ENCODE measurements at places on chromosomes 4 and X. TPM values are rescaled to one million over a fixed set of nuclear protein-coding genes. Genes with fewer than 3 reads are reported as not detected.

DNA sequence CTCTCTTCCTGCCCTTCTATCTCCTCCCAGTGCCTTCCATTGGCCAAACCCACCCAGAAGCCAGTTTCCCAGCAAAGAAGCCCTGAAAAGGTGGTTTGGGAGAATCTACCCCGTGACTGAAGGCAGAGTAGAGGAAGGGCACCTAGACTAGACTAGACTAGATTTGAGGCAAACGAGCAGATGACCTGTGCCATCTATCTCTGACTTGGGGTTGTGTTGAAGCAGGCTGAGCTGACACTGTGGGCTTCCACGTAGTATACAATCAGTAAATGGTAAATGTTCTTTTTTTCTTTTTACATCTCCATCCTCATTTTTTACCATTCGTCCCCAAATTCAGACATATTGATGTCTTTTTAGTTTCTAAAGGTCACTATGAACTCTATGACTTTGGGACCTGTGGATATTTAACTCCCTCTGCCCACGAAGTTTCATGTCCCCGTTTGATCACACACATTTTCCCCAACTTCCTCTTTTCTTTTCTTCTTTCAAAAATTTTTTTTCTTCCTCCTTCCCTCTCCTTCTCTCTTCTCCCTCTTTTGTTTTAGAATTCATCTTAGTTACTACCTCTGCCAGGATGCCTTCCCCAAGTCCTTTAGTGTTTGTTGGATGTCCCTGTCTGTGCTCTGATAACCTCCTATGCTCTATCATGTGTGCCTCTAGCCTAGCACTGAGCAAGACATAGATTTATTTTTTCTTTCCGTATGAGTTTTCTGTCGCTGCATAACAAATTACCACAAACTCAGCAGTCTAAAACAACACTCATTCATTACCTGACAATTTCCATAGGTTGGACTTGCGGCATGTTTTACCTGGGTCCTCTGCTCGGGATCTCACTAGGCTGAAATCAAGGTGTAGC is 6.2 kb upstream of the AFF1 start:
- no peaks in the 10 kb centered on the region for H3K36me3 ChIP-seq
- H3K4me1 ChIP-seq, result peaks cover 45% of the 10 kb centered on the region
- H3K4me3 ChIP-seq, result no peak overlapping the region
- DNase-seq, result no peak

GRCh38 chr4:48017108-48017571 is 568 bp downstream of the NIPAL1 start:
- H3K4me3 ChIP-seq, result peak overlapping the region; percentile 70
- H3K4me1 ChIP-seq, result peaks cover 11% of the 10 kb centered on the region
- peak overlapping the region; percentile 63 for H3K27ac ChIP-seq
- no peaks in the 10 kb centered on the region for H3K36me3 ChIP-seq
- no peaks in the 10 kb centered on the region for H3K27me3 ChIP-seq
- peak; percentile 51 for DNase-seq

DNA sequence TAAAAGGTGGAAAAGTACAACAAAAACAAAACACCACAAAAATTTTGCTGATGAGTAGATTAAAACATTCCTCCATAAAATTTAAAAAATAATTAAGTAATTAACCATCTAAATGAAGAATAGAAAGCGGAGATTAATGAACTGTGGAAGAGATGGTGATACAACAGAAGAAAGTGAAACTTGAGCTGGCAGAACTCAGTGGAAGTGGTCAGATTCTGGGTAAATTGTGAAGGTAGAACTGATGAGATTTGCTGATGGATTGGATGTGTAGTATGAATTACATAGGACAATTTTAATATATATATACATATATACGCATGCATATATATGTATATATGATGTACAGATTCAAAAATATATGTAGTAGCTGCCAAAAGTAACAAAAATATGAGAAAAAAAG is 73.9 kb downstream of the AMOT start:
- DNase-seq, result no peak
- no peak overlapping the region for H3K27ac ChIP-seq
- no peaks in the 10 kb centered on the region for H3K36me3 ChIP-seq
- H3K4me1 ChIP-seq, result no peaks in the 10 kb centered on the region
- no peak overlapping the region for H3K4me3 ChIP-seq
- no peaks in the 10 kb centered on the region for H3K27me3 ChIP-seq

- H3K4me1 ChIP-seq, result peaks cover 14% of the 10 kb centered on the region
- no peaks in the 10 kb centered on the region for H3K27me3 ChIP-seq
Observed at GRCh38 chr4:147599206-147599605, 18.0 kb upstream of the TMEM184C start.

DNA sequence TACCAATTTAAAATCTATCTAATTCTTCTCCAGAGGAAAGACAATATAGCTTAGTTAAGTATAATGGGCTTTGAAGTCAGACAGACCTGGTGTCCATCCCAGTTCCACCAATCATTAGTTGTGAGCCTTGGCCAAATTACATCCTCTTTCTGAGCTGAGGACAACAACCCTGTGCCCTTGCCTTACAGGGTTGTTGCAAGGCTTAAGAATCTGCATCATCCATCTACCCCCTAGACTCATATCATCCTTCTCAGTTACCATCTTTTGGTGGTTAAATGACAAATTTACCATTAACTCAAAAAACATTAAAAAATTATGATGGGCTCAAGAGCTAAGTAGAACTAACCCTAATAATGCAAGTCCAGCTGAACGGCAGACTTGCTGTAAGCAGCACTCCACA is 51.6 kb downstream of the NAP1L5 start:
- no peak for DNase-seq
- no peak overlapping the region for H3K4me3 ChIP-seq
- H3K27ac ChIP-seq, result no peak overlapping the region
- no peaks in the 10 kb centered on the region for H3K36me3 ChIP-seq
- H3K27me3 ChIP-seq, result no peaks in the 10 kb centered on the region

DNA sequence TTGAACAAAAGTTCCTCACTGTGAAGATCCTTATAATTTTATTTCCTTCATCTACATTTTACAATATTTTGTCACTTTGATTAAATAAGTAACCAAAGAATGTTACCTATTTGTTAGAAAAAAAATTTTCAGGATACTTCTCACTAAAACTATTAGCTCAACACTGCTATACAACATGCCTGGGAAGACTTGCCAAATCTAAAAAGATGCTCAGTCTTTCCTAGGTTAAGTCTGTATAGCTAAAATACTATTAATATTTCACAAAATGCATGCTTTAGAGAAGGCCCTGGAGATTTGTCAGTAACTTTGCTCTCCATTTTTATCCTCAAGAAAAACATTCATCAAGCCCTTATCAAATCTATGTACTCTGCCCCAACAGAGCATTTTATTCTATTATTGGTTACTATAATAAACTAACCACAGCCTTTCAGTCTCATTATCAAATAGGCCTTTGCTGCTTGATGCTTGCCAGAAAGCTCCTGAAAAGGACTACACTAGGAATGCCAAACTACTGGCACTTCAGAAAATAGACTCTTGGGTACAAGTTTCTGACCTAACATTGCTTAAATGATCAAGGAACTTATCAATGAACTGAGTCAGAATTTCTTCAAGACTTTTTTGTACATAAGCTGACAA is 17.7 kb downstream of the NEK1 start:
- H3K4me3 ChIP-seq, result no peak overlapping the region
- no peak for DNase-seq
- no peaks in the 10 kb centered on the region for H3K27me3 ChIP-seq
- no peaks in the 10 kb centered on the region for H3K4me1 ChIP-seq
- no peak overlapping the region for H3K27ac ChIP-seq

DNA sequence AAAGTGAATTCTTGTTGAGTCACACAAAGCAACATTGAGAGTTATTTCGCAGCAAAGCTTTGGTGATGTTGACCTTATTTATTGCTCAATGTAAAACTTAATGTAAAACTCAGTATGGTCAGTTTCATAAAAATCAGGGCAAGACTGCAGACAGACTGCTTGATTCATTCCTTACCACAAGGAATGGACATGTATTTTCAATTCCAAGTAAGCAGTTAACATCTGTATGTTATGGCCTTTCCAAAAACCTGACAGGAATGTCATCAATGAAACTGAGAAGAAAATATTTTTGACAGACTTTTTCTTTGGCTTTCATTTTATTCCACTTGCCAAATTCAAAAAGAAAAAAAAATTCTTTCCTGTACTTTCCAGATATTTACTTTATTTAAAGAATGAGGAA is 488.3 kb downstream of the ANKRD50 start:
- H3K4me3 ChIP-seq, result no peak overlapping the region
- no peak overlapping the region for H3K27ac ChIP-seq
- no peaks in the 10 kb centered on the region for H3K4me1 ChIP-seq
- H3K36me3 ChIP-seq, result no peaks in the 10 kb centered on the region
- DNase-seq, result no peak

GRCh38 chr4:16900325-16900724 is 1.9 kb upstream of the LDB2 start:
- no peak overlapping the region for H3K27ac ChIP-seq
- no peak for DNase-seq
- no peaks in the 10 kb centered on the region for H3K36me3 ChIP-seq
- H3K4me3 ChIP-seq, result no peak overlapping the region
- peaks cover 18% of the 10 kb centered on the region for H3K27me3 ChIP-seq

DNA sequence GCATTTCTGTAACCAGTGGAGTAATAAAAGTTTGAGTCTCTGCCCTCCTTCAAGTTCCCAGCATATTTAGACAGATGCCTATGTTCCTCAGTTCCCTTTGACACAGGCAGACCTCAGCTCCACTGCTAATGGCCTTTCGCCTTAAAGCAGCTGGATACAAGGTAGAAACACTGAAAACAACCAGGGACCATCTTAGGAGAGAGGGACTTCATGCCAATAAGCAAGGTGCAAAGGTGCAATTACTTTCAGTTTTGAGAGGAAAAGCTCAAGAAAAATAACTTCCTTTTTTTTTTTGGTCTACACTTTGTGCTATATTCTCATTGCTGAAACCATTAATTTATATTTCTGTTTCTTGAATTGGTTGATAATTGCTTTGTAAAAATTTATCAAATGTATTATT is 781.9 kb upstream of the GALNTL6 start:
- H3K27ac ChIP-seq, result no peak overlapping the region
- H3K4me3 ChIP-seq, result no peak overlapping the region
- DNase-seq, result no peak
- no peaks in the 10 kb centered on the region for H3K27me3 ChIP-seq
- H3K36me3 ChIP-seq, result no peaks in the 10 kb centered on the region

DNA sequence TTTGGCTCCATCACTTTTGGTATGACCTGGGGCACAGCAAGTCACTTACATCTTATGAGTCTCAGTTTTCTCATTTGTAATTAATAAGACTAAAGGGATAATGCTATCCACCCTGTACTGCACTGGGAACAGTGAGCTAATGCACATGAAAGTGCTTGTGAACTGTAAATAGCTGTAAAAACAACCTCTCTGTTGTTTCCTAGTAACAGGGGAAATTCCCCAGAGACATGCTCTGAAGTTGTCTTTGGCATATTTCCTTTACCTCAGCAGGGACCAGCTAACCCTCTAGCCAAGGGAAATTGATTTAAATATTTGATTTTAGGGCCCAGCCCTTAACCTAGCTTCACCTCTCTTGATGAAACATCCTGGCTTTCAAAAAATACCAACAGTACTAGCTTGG is 6.1 kb upstream of the CYSLTR1 start:
- no peak overlapping the region for H3K4me3 ChIP-seq
- H3K27me3 ChIP-seq, result no peaks in the 10 kb centered on the region
- DNase-seq, result no peak
- no peaks in the 10 kb centered on the region for H3K4me1 ChIP-seq

DNA sequence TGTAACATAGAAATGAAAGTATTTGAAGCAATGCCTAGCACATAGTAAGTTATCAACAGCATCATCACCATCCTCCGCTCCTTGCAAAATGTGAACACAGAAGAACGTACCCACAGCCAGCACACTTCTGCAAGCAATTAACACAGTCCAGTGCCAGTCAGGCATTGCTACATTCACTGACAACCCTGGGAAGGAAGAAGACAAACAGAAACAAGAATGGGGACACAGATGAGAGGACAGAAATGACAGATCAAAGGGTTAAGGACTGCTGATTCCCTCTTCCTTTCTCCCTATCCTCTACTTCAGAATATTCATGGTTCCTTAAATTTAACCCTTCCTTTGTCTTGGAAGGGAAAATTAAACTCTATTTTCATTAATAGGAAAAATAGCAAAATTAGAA is 53.1 kb downstream of the CHM start:
- H3K36me3 ChIP-seq, result no peaks in the 10 kb centered on the region
- no peaks in the 10 kb centered on the region for H3K27me3 ChIP-seq
- H3K27ac ChIP-seq, result no peak overlapping the region
- DNase-seq, result no peak

DNA sequence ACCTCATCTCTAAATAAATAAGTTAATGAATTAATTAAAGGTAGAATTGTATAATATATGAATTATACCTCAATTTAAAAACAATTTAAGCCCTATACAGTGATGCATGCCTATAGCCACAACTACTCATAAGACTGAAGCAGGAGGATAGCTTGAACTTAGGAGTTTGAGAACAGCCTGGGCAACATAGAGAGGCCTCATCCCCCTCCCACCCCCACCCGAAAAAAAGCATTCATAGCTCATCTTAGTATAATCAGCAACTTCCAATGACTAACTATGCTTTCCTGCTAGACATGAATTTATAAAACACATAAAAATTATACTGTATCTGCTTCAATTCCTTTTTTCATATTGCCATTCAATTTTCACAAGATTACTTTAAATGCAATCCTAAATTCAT is 1.6 kb downstream of the LRBA start:
- peak overlapping the region; percentile 18 for H3K27ac ChIP-seq
- peaks cover 22% of the 10 kb centered on the region for H3K4me1 ChIP-seq
- no peaks in the 10 kb centered on the region for H3K27me3 ChIP-seq
- peaks cover 15% of the 10 kb centered on the region for H3K36me3 ChIP-seq

Gene NEUROG2
- total RNA-seq, result 0.12 TPM

GRCh38 chr4:100289530-100289888 is 99.2 kb upstream of the DDIT4L start:
- H3K4me1 ChIP-seq, result peaks cover 6% of the 10 kb centered on the region
- no peaks in the 10 kb centered on the region for H3K36me3 ChIP-seq
- H3K27ac ChIP-seq, result no peak overlapping the region
- H3K4me3 ChIP-seq, result no peak overlapping the region

Gene CCSER1
- total RNA-seq, result 6.7 TPM

GRCh38 chr4:38161208-38162113 is 201.3 kb downstream of the PTTG2 start:
- DNase-seq, result no peak
- H3K4me3 ChIP-seq, result no peak overlapping the region
- H3K27me3 ChIP-seq, result no peaks in the 10 kb centered on the region
- no peaks in the 10 kb centered on the region for H3K36me3 ChIP-seq
- peak overlapping the region; percentile 35 for H3K27ac ChIP-seq

- no peaks in the 10 kb centered on the region for H3K4me1 ChIP-seq
- no peak overlapping the region for H3K4me3 ChIP-seq
- no peak for DNase-seq
- no peaks in the 10 kb centered on the region for H3K27me3 ChIP-seq
- H3K27ac ChIP-seq, result no peak overlapping the region
- H3K36me3 ChIP-seq, result no peaks in the 10 kb centered on the region
Observed at GRCh38 chr4:174669270-174669669, 147.0 kb upstream of the HPGD start.

DNA sequence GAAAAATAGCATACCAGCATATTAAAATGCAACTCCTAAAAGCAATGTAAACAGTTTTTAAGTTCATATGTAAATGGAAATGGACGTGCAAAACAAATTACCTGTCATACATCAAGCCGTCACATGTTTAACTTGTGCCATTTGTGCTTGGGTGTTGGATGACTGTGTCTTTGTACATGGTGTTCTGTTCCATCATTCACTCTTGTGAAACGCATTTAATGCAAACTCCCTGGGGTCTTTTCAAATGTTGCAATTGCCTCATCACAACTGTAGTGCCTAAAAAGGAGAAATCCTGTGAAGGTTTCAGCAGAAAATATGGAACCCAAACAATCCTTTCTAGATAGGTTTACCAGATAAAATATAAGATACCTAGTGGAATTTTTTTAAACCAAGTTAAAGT is 52.4 kb downstream of the PHOX2B start:
- no peak overlapping the region for H3K4me3 ChIP-seq
- no peaks in the 10 kb centered on the region for H3K27me3 ChIP-seq
- H3K4me1 ChIP-seq, result no peaks in the 10 kb centered on the region
- no peak for DNase-seq
- H3K36me3 ChIP-seq, result no peaks in the 10 kb centered on the region

Measured in HCT116 (cell line).